ENCODE measurements at places on chromosomes 3 and 15.

DNA sequence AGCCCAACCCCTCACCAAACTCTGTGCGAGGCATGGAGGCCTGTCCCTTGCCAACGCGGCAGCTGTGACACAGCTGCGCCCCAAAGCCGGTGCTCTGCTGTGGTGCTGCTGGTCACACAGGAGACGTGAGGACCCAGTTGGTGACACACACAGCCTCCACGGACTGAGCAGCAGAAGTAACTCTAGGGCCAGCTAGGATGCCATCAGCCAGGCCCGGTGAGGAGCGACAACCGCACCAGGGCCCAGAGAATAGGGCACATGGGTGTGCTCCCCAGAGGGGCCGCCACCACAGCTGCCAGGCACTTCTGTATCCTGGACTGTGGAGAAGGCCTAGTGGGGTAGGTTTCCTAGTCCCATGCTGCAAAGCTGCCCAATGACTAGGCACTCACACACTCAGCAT is 10.7 kb downstream of the ZXDC start:
- DNase-seq, result no peak

GRCh38 chr3:90145094-90145860 is 1037.9 kb downstream of the EPHA3 start:
- DNase-seq, result no peak

DNA sequence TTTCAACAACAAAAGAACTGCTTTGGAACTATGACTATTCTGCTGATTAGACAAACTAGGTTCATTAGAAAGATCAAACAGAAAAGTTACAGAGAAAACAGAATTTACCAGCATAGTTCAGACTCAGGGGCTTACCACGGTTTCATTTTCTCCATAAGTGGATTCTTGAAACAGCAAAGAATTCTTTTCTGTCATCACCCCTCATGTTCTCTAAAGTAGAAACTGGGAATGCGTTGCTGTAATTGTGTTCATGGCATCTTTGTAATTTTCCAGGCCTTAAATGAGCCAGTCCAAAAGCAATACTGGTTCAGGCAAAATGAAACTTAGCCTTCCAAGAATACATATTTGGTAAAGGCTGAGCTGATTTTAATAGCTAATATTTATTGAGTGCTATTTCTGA is 287.8 kb downstream of the CHL1 start:
- no peak for DNase-seq

DNA sequence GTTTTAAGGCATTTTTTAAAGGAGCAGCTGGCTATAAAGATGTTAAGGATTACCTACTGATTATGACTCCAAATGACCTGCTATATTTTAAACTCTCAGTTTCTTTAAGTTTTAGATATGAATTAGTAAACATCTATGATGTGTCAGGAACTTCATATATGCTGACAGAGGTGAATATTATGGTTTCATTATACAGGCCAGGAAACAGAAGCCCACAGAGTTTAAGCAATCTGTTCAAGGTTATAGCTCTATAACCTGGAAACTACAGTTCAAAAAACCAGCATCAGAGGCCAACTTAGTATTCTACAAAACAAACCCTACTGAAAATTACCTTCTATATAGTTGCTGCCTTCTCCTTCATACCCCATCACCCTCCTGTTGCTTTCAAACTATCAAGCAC is 17.4 kb downstream of the PLSCR4 start:
- no peak for DNase-seq

- DNase-seq, result no peak
Measured at GRCh38 chr3:67605377-67605776, 49.0 kb downstream of the SUCLG2 start.

- DNase-seq, result no peak
Measured at GRCh38 chr15:90819850-90820249, 48.5 kb upstream of the FURIN start.

DNA sequence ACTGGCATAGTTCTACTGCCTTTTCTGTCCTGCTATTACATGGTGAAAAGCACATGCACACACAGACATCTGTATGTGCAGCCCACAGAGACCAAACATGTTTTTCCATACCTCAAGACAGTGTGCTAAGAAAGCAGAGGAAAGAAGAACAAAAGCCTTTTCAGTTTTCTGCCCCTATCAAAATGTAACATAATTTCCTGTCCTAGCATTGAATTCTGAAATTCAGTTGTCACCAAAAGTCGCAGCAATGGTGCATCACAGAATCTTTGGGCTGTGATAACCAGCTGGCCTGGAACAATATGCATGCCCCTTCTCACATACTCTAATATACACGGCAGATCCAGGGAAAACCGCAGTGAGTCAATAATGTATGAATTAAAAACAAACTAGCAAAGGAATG is 153.8 kb upstream of the RAP2B start:
- no peak for DNase-seq

DNA sequence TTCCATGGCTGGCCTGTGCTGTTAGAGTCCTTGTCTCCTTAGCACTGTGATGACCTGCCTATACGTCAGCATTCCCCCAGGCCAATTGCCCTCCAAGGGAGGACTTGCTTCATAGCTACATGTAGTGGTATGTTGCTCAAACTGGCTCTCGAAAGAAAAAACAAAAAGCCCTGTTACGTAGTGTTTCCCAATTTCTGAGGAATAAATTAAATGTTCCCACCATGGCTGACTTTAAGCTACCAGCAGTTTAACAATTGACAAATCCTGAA is 54.6 kb downstream of the WNT7A start:
- no peak for DNase-seq

DNA sequence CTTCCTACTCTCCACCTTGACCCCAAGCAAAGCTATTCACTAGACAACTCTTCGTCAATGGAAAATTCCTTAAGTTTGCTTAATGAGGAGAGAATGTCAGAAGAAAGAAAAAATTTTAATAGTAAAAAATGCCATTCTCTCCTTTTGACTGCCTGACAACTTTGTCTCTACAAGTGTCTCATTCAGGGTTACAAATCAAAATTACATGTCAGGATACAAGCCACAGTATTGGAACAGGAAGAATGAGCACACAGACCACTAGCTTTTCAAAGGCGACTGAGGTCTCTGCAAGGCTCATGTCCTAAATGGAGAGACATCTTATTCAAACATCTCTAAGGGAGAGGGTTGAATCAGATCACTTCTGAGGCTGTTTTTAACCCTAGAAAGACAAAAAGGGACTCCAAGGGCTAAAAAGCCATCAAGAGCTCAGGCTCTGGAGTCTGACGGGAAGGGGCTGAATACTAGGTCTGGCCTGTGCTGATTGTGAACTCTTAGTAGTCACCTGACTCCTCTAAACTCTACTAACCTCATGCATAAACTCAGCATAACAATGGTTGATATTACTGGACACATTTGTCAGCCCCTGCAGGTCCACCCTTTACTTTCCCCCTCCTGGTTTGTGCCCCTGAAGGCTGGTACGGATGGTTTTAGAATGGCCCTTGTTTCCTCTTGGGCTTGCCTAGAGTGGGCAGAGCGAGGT is 12.8 kb upstream of the MEIS2 start:
- no peak for DNase-seq

- DNase-seq, result no peak
Measured at GRCh38 chr3:170419557-170420087, 954 bp downstream of the CLDN11 start.

- no peak for DNase-seq
Measured at GRCh38 chr3:11734-12133, 184.8 kb upstream of the CHL1 start.
